ENCODE measurements at places on chromosomes 1 and 21.

- DNase-seq, result no peak
These were observed 178.4 kb downstream of the GRIK3 start for GRCh38 chr1:36855699-36856494.

- DNase-seq, result no peak
These were observed 34.6 kb upstream of the CTPS1 start for GRCh38 chr1:40944841-40945430.

DNA sequence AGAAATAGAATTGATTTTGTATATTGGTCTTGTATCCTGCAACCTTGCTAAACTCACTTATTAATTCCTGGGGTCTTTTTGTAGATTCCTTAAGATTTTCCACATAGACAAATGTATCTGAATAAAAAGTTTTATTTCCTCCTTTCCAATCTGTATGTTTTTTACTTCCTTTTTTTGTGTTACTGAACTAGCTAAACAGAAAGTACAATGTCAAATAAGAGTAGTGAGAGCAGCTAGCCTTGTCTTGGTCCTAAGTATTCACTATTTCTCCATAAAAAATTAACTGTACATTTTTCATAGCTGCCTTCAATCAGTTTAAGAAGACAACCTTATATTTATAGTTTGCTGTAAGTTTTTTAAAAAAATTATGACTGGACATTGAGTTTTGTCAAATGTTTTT is 74.9 kb downstream of the FASLG start:
- no peak for DNase-seq

DNA sequence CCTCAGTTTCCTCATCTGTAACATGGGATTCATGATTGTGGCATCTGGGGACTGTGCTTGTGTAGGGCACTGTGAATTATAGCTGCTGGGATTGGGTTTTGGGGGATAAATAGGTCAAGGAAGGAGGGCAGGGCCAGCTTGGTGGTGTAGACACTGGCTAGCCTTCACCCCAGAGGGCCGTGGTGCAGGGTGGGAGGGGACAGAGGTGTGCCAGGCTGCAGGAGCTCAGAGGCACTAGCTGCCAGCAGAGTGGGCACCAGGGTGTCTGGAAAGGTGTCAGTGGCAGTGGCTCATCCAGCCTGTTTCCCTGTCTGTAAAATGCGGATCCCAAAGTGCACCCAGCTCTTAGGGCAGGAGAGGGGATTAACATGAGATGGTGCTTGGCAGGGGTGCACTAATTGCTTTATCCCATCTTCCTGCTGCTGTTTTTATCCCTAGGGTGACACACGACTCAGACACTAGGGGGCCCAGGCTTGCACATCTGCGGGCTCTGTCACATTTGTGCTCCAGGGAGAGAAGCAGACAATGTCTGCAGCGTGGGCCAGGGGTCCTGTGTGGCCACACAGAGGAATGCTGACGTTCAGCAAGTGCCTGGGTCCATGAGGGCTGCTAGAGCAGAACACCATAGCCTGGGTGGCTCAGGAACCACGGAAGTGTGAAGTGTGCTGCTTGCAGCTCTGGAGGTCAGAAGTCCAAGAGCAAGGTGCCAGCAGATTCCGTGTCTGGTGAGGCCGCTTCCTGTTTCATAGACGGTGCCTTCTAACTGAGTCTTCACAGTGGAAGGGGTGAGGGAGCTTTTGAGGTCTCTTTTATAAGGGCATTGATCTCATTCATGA is 19.3 kb downstream of the OBSCN start:
- DNase-seq, result no peak

DNA sequence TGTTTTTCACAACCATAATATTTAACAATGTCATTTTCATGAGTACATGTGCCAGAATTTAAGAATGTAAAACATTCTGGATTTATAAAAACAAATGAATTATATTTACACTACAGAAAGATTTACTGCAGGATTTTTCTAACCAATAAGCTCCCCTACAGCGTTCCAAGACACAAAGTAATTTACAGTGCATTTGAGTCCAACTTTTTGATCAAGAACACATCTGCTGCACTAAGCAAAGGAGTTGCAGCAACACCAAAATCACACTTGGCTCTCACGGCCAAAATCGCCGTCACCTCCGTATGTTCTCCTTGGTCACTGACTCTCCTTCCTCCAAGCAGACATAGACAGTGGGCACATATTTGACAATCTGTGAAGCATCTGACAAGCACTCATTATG is 7.7 kb downstream of the VPS26C start:
- no peak for DNase-seq

- DNase-seq, result no peak
These were observed 9.2 kb upstream of the PLA2G4A start for GRCh38 chr1:186819563-186819962.

- DNase-seq, result no peak
These were observed 219.6 kb downstream of the MRPL39 start for GRCh38 chr21:25387665-25388064.

GRCh38 chr1:210248341-210248740 is 15.7 kb downstream of the SERTAD4 start:
- DNase-seq, result no peak

GRCh38 chr1:234613128-234613875 is 3.3 kb upstream of the IRF2BP2 start:
- DNase-seq, result no peak

- DNase-seq, result peak; percentile 86
These were observed 34.4 kb downstream of the COL18A1 start for GRCh38 chr21:45439161-45439872.

DNA sequence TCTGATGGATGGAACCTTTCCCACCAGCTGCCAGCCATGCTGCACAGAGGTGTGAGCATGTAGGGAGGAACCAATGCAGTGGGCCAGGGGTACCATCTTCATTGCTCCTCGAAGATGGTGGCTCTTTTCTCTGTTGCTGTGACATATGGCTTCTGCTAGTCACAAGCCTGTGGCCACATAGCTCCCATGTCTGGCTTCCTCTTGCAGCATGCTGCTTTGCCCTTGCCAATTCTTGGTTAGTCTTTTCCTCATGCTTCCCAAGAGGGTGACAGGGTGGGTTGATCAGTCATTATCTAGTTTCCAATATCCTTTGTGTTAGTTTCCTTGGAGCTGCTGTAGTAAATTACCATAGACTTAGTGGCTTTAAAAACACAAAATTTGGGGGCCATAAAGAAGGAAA is 123.4 kb downstream of the ETS2 start:
- no peak for DNase-seq

DNA sequence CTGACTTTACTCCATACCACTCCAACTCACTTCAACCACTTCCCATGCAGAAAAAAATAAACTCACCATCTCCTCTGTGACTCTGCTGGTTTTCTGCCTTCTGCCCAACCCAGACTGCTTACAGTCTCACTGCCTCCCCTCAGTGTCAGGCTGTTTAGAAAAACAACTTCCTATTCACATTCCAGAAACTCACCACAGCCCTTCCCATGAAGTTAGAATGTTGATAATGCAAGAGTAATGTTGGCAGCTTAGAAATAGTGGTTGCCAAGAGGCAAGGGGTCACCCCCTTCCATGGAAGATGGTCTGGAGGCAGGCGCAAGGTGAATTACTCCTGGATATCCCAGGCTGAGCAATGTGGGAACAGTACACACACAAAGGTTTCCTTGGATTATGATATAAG is at the start of gene SELP:
Gene SELP (minus strand): TSS at position 119 of the 400 bp plus-strand sequence. CDS start 50 bp downstream, at position 69.
- DNase-seq, result no peak

GRCh38 chr1:218344814-218345672 is at the start of gene TGFB2:
TSS of gene TGFB2 (plus strand) at chr1:218345336. CDS start at chr1:218346702, 1,366 bp downstream.
- DNase-seq, result no peak

GRCh38 chr1:84541679-84542078 is 32.6 kb downstream of the CTBS start:
- no peak for DNase-seq

DNA sequence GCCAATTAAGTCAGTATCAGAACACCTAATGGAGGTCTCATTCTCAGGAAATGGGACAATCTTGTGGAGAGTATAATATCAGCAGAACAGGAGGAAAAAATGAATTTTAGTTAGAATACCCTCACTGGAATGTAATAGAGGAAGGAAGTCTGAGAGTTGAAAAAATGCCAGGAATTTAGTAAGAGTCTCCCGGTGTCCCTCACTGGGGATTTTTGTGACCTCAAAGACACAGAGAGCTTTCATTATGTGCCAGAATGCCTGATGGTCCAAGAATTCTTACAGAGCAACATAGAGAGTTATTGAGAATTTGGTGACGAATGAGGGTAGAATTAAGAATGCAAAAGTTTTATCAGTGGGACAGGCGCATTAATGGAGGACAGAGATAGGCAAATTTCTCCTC is 443.5 kb upstream of the B3GALT2 start:
- peak; percentile 1 for DNase-seq

GRCh38 chr1:244296003-244296402 is 155.7 kb downstream of the ADSS2 start:
- no peak for DNase-seq

- peak; percentile 19 for DNase-seq
These were observed 30.7 kb upstream of the KIAA1614 start for GRCh38 chr1:180881806-180882509.

DNA sequence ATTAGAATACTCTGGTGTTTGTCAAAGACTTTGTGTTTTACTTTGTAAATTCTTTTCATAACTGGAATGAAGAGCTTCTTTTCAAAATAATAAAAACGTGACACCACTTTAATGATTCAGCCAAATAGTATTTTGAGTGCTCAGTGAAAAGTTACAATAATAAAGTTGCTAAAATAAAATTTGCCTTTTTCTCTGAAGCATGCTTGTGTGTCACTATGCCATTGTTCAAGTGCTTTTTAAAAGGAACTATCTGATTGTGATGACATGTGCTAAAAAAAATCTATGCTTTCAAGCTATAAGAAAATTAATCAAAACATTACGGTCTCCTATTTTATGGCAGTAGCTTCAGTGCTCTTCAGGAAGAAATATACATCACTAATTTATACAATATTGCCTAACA is 1290.5 kb upstream of the B3GALT2 start:
- DNase-seq, result peak; percentile 26

DNA sequence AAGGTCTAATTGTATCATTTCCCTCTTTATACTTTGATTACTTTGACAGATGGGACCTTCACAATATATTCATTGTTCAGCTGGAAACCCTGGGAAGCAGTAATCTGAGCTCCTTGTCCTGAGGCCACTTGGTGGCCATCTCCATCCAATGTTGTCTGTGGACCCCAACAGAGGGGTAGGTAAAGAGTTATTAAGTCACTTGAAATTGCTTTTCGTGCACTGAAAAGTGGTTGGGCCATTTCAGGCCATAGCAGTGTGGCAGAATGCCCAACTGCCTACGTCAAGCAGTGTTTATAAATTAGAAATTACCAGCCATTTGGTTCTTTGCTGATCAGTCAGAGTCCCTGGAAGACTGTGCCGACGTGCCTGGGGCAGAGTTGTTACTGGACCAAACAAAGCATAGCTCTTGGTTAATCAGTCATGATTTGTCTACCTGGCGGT is 308.3 kb upstream of the USP25 start:
- DNase-seq, result no peak

DNA sequence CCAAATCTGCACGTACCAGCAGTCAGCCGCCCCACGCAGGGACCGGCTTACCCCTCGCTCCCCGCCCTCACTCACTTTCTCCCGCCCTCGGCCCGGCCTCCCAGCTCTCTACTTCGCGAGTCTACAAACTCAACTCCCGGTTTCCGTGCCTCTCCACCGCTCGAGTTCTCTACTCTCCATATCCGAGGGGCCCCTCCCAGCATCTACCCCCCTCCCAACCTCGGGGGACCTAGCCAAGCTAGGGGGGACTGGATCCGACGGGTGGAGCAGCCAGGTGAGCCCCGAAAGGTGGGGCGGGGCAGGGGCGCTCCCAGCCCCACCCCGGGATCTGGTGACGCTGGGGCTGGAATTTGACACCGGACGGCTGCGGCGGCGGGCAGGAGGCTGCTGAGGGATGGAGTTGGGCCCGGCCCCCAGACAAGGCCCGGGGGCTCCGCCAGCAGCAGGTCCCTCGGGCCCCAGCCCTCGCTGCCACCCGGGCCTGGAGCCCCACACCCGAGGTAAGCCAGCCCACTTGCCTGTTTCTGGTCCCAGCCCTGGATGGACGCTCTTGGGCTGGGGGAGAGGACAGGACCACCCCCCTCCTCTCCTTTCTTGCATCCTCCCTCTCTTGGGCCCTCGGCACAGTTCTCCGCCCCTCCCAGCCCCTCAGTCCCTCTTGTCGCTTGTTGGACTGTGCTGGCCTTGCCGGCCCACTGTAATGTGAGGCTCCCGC is at the start of gene ARTN:
Gene ARTN (plus strand): TSS at position 416 of the 715 bp plus-strand sequence. CDS start 1,856 bp downstream, outside the sequence.
- DNase-seq, result no peak

GRCh38 chr1:119667173-119667572 is 19.1 kb upstream of the ZNF697 start:
- DNase-seq, result no peak

- peak; percentile 47 for DNase-seq
These were observed 119.8 kb upstream of the PTGFR start for GRCh38 chr1:78370779-78371482.

GRCh38 chr1:153384958-153385580 is 5.8 kb downstream of the S100A8 start:
- DNase-seq, result no peak

DNA sequence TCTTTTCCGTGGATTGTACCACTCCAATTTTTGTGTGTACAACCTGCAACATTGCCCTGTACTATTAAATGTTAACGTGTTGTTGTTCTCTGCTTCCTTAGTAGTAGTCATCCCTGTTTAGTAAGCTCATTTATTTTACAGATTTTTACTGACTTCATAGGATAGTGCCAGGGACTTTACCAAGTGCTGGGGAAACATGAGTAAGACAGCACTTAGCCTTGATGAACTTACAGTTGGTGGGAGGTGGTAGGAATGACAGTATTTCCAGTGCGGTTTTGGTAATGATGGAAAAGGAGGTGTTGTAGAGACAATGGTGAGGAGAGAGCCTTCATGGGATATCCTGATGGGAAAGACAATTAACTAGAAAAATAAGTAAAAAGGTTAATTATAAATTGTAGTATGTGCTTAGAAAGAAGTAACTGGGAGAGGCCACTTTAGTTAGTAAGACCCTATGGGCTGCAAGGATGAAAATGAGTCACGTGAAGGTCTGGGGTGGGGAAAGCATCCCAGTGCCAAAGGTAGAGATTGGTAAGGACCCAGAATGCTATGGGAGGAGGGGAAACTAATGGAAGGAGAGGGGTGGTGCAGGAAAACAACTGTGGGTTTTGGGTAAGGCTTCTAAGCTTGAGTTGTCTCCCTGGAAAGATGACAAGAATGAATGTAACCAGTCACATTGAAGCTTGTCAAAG is 1.7 kb downstream of the RLF start:
- DNase-seq, result no peak

DNA sequence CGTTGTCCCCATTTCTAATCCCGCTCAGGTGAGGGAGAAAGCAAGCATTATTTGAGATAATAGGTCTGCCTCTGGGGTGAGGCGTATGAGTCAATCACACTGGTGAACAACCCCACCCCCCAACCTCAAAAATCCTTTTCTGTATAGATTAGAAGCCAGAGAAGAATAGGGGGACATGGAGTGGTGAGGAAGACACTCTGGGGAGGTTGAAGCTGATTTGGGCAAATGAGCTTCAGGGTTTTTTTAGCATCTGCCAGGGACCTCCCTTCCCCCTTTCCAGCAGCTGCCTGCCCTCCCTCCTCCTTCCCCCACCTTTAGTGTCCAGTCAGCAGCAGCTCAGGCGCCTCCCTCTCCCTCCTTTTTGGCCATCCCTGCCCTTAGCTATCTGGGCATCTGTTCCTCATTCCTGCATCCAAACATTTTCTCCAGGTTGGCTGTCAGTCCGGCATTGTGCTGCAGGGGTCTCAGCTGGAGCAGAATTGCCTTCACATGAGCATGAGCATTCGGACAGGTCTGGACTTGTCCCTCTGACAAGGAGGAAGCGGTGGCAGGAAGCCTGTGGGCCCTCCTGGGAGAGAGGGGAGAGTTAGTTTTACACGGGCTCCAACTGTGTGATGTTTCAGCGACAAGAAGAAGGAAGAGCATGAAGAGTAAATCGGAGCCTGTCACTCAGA is 30.8 kb upstream of the PTGFRN start:
- peak; percentile 92 for DNase-seq

- DNase-seq, result no peak
These were observed 299 bp upstream of the PROX1 start for GRCh38 chr1:213987422-213987926.

Data from HFF-Myc (cell line).